CD4-positive, alpha-beta T cell treated with Interleukin-12 subunit alpha and Interleukin-12 subunit beta, for 1 hour (primary cell): ENCODE measurements at places on chromosomes 13 and 19.
A peak's percentile ranks its signal among the peaks of the same experiment; 100 is the strongest.

DNA sequence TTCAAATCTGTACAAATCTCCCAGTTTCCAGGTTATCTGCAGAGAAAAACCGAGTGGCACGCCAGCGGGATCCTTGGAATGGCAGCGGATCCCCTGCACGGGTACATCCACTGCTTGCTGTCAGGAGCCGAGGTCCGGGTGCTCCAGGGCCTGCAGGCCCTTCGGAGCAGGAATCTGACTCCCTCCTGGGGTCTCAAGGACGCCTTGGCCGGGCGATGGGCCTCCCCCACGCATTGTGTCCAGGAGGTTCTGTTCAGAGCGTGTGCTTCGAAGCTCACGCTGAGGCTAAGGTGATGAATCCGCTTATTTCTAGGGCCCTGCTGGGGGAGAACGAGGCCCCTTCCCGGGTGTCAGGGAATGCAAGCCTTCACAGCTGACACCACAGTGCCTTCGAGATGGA is 148.9 kb downstream of the SOX1 start:
- DNase-seq, result no peak

DNA sequence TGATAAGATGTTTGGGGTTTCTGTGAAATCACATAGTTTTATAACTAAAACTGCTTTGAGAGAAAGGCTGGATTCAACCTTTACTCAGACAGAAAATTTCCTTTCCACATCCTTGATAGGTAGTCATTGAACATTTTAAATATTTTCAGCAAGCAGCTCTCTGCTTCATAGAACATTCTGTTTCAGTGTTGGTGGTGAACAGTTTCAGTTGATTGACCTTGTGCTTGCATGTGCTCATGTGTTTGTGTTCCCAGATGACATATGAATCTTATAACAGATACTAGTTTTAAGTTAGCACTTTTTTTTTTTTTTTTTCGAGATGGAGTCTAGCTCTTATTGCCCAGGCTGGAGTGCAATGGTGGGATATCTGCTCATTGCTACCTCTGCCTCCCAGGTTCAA is 290.1 kb downstream of the HS6ST3 start:
- no peak for DNase-seq

GRCh38 chr13:31242367-31242766 is 42.6 kb downstream of the B3GLCT start:
- no peak for DNase-seq

DNA sequence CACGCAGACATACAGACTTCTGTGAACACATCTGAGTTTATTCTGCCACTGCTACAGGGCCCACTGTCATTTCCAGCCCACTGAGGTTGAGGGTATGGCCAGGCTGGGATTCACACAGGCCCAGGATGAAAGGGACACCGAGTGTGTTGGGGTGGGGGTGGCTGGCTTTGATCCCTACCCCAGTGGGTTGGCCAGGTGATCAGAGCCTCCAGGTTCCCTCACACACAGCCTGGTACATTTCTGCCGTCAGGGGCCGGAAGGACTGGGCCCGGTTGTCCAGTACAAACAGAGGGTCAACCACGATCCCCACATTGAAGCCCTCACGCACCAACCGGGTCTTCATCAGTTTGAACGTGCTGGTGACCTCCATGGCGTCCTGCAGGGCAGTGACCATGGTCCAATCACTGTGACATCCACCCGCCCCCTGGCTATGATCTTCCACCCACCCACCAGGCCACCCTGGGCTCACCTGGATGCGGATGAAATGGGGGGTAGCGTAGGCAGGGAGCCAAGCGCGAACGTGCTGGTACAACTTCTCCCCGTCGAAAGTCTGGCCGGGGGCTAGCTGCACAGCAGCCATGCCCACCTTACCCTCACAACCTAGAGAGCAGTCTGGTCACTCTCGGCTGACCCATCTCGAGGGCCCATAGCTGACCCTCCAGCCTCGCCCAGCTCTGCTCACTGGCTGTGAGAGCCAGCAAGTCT is 13.3 kb downstream of the SLC27A5 start:
- DNase-seq, result no peak

- no peak for DNase-seq
Observed at GRCh38 chr13:40662866-40663265, 3.6 kb downstream of the FOXO1 start.

DNA sequence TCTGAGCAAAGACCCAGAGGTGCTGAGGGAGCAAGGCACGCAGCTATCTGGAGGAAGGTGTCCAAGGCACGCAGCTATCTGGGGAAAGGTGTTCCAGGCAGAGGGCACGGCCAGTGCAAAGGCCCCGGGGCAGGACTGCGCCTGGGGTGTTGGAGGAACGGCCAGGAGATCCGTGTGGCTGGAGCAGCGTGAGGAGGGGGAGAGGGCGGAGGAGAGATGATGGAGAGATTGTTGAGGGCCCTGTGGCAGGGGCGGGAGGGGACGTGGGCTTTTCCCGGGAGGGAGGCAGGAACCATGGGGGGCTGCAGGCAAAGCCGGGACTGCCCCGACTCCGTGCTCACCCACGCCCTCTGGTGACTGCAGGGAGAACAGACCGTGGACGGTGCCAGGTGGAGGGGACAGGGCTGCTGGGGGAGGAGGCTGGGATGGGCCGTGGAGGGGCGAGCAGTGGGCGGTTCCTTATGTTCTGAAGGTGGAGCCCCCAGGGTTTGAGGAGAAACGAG is 13.3 kb upstream of the MISP start:
- DNase-seq, result peak; percentile 60

DNA sequence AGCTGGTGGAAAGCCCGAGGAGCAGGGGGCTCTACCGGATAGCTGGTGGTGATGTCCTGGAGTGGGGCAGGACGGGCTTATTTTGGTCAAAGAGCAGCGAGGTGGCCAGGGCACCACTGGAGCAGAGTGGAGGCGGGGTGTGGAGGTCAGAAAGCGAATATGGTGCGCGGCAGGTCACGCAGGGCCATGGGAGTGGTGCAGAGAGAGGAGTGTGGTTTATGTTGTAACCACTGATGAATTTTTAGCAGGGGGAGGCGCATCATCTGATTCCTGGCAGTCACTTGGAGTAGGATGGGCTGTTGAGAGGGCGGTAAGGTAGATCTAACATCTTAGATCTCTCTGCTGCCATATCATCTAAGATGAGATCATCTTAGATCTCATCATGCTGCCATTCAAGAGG is 1.4 kb upstream of the ZNF414 start:
- peak; percentile 69 for DNase-seq

GRCh38 chr13:75486146-75487062 is 4.4 kb upstream of the TBC1D4 start:
- no peak for DNase-seq

DNA sequence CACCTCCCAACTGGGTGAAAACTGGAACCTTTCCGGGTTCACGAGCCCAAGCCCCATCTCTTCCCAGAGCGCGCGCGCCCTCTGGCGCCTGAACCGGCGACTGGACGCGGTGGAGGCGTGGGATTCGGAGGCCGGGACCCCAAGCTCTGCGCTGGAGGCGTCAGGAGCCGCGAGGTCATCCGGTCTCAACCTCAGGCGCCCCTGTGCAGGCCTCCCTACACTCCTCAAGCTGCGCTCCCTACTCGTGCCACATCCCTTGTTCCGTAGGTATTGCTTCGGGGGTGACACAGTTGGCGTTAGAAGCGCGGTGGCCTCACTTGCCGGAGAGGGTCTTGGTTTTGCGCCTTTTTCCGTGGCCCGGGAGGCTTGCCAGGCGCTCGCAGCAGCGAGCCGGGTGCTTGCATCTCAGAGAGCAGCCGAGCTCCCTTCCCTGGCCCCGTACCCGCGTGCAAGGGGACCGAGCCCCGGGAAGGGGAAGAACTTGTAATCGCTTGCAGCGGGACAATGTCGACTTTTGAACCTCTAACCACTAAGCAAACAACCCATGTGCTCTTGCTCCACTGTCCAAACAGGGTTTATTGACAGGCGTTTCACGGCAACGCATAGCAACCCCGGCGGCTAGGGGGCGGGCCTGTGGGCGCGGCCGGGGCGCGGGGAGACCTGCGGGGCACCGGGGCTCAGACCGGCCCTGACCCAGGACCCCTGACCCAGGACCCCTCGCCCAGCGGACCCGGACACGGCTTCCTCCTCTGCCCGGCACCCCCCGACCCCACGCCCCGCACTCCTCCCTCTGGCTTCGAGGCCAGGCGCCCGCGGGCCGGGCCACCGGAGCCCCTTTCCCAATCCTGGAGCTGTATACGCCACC is 8.5 kb downstream of the CDX2 start:
- no peak for DNase-seq
